ENCODE measurements at places on chromosomes 16 and 17.

DNA sequence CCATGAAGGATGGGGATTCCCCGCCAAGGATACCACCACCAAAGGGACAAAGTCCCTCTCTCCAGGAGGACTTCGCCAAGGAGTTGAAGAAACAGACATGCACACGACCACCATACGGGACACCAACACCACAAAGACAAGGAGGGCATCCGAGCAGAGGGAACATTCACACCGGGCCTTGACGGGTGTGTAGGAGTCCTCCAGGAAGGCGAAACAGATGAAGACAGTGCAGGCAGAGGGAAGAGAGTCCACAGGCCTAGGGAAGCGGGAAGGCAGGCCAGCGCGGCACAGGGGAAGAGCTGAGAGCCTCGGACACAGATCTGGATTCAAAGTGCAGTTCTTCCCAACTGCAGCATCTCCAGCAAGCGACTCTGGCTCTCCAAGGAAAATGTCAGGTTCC is 10.8 kb downstream of the COTL1 start:
- no peak for DNase-seq

GRCh38 chr16:70769131-70769530 is 31.8 kb downstream of the VAC14 start:
- no peak for DNase-seq

GRCh38 chr16:84726079-84726668 is 26.4 kb downstream of the USP10 start:
- DNase-seq, result peak; percentile 84

- DNase-seq, result no peak
Observed at GRCh38 chr16:86821895-86822294, 243.5 kb downstream of the FOXL1 start.

- no peak for DNase-seq
Observed at GRCh38 chr16:86823125-86823524, 244.8 kb downstream of the FOXL1 start.

DNA sequence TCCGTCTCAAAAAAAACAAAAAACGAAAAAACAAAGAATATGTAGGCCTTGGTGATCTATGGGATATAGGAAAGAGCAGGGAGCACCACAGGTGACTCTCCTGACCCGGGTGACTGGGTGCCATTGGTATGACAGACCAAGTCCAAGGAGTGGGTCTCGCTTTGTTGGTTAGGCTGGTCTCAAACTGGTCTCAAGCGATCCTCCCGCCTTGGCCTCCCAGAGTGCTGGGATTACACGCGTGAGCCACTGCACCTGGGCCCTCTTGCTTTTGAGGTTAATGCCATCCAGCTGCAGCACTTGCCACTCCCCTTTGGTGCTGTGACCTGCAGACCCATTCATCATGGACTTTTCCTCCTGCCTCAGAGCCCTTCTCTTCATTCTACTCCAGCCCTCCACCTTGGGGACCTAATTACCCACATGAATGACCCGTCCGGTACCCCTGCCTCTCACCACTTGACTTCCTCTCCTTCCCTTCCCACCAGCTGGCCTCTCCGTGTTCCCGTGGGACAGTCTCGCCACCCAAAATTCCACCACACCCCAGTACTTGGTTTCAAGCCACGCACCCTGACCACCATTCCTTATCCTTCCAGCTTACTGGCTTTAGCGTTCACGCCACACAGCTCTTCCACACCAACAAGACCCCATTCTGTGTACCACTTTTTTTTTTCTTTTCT is 3.2 kb upstream of the UBE2G1 start:
- no peak for DNase-seq

GRCh38 chr17:66920950-66921349 is 43.6 kb upstream of the CACNG4 start:
- DNase-seq, result no peak

DNA sequence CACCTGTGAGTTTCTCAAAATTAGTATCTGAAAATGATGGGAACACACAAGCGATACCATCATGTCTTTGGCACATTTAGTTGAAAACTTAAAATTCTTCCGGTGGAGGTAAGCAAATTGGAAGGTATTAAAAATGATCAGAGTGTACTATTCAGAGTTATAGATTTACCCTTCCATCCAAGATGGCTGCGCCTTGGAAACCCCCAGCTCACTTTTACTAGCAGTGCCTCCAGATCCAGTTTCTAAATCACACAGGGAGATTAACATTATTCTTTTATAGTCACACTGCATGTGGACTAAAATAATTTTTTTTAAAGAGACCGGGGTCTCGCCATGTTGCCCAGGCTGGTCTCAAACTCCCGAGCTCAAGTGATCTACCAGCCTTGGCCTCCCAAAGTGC is 15.0 kb downstream of the PITPNC1 start:
- DNase-seq, result no peak

- DNase-seq, result peak; percentile 80
Observed at GRCh38 chr17:8120520-8121406, 2.4 kb upstream of the ALOXE3 start.

GRCh38 chr16:14649816-14650215 is 17.1 kb downstream of the BFAR start:
- no peak for DNase-seq

DNA sequence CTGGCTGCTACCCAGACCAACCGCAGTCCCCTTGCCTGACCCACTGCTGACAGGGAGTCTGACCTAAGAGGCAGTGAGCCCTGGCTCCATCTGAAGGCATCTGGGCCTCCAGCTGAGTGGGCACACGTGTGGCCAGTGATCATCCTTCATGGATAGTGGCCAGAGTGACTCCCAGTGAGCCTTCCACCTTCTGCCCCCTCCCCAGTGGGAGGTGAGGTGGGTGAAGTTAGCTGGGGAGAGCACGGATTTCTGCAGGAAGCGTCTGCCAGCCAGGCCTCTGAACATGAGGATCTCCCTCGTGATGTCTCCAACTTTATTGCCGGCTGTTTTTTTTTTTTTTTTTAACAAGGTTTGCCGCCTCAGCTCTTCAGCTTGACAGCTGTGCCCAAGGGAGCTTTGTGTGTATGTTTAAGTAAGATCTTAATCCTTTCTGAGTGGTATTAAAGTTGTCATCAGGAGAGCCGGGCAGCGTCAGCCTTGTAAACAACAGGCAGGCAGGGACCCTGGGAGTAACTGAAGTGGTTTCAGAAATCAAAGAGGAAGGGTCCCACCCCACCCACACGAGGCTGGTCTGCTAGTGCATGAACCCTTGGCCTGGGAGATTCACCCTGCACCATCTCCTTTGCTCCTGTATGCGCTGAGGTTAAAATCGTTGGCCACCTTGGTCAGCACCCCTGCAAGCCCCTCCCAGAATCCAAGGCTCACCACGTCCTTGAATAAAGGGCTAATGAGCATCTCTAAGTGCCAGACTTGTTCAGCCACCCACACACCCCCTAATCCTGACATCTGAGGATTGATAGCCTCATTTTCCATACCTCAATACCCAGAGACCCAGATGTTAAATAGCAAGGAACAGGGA is 33.3 kb downstream of the RHBDL3 start:
- no peak for DNase-seq

DNA sequence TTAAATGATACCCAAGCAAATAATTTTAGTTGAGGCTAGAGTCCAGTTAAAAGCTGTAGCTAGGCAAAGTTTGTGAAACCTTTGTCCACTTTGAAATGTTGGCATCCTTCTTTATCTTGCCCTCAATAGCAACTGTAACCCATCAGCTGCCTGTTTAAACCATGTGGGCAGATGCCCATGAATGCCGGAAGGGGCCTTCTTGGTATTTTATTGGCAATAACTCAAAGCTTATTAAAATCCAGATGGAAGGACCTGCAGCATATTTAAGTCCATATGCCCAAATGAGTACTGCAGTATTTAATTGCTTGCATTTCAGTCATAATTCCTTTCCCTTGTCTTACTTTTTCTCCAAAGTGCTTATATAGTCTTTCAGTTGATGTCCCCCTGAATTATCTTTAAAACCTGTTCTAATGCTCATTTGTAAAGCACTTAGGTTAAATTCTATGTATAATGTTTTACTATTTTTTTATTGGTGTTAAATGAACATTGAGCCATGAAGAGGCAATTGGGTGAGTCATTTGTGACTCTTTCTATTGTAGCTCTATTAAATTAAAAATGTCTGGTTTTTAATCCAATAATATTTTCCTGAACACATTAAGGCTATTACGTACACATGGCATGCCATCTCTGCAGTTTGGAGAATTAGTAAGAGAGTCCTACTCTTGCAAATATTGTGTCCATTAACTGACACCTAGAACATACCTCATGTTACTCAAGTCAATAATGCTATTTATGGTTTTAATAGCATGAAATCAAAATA is 225.3 kb downstream of the KCNJ2 start:
- no peak for DNase-seq

GRCh38 chr17:64080174-64080618 is 49.7 kb downstream of the ERN1 start:
- no peak for DNase-seq

- no peak for DNase-seq
Observed at GRCh38 chr17:5931616-5932015, 138.6 kb upstream of the WSCD1 start.

DNA sequence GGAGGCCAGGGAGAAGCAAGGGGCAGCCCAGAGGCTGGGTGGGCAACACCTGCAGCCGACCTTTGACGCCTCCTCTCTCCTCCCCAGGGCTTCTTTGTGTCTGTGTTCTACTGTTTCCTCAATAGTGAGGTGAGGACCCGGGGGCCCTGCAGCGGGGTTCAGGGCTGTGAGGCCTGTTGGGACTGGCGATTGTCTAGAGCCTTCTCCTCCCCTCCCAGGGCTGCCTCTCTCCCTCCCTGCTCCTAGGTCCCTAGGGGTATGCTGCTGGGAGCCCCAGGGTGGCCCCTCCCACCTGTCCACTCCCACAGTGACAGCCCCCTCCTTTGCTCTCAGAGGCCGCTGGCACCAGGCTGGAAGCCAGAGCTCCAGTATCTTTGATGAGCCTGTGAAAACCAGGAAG is 10.8 kb upstream of the SPPL2C start:
- DNase-seq, result no peak

- DNase-seq, result no peak
Observed at GRCh38 chr17:77099997-77100396, 40.8 kb upstream of the SEC14L1 start.

- no peak for DNase-seq
Observed at GRCh38 chr16:80720804-80721371, 83.5 kb downstream of the CDYL2 start.

DNA sequence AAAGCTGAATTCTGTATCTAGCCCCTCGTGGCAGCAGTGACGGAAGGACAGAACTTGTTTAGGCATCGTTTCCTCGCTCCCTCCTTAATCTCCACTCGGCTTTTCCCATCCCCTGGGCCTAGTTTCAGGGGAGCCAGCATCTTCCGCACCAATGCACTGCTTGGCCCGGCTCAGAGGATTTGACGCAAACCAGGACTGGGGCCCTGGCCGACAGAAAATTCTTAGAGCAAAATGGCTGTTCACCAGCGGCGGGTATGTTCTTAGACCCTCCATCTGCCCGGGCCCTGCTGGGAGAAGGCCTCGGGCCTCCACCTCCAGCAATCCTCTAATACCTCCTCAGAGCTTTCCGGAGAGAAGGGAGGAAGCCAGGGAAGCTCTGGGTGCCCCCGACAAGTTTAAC is 54.6 kb downstream of the TBC1D16 start:
- peak; percentile 5 for DNase-seq

GRCh38 chr16:71249399-71249798 is 18.9 kb upstream of the HYDIN start:
- DNase-seq, result no peak

- no peak for DNase-seq
Observed at GRCh38 chr17:11990363-11990983, 6.8 kb downstream of the ZNF18 start.

- DNase-seq, result no peak
Observed at GRCh38 chr17:52027620-52028295, 130.8 kb downstream of the CA10 start.

- no peak for DNase-seq
Observed at GRCh38 chr17:63364944-63365343, 81.2 kb downstream of the CYB561 start.

DNA sequence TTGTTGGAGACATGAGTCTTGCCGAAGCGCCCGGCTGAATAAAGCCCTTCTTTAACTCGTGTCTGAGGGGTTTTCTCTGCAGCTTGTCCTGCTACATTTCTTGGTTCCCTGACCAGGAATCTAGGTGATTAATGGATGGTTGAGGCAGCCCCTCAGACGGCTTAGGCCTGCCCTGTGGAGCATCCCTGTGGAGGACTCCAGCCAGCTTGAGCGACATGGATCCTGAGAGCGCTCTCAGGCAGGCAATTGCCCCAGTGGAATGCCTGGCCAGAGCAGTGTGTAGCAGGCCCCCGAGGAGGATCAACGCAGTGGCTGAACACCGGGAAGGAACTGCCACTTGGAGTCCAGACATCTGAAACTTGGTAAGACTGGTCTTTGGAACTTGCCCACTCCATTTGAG is 17.3 kb upstream of the ENDOV start:
- no peak for DNase-seq

GRCh38 chr17:78838574-78839005 is 2.0 kb downstream of the USP36 start:
- DNase-seq, result no peak

- DNase-seq, result no peak
Observed at GRCh38 chr16:5971106-5971505, 873.5 kb upstream of the EEF2KMT start.

GRCh38 chr16:9090960-9091866 is at the start of gene HAPSTR1:
Gene HAPSTR1, plus strand, starts transcription at chr16:9091644. Its CDS starts 401 bp downstream, at chr16:9092045.
- DNase-seq, result peak; percentile 98

GRCh38 chr17:73991260-73991659 is 212.2 kb upstream of the RPL38 start:
- no peak for DNase-seq

GRCh38 chr17:39139161-39139511 is 12.3 kb downstream of the PLXDC1 start:
- no peak for DNase-seq

GRCh38 chr17:2398655-2399571 is 1.9 kb downstream of the MNT start:
- DNase-seq, result peak; percentile 57

GRCh38 chr16:17324451-17324850 is 146.3 kb downstream of the XYLT1 start:
- DNase-seq, result no peak

GRCh38 chr16:35344012-35344762 is 1884.8 kb downstream of the TP53TG3F start:
- no peak for DNase-seq

DNA sequence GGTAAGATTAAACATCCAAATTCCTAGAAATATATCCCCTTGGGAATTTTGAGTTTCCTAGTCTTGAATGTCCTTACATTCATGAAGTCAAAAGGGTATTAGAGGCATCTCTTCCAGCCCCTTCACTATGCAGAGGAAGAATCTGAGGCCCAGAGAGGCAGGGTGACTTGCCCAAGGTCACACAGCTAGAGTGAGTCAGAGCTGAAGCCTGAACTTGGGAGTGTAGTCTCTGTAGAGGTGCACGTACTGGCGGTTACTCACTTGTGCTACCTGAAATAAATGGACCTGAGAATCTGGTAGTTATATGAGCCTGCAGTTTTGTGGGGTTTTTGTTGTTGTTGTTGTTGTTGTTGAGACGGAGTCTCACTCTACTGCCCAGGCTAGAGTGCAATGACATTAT is 164.0 kb downstream of the XYLT1 start:
- no peak for DNase-seq

DNA sequence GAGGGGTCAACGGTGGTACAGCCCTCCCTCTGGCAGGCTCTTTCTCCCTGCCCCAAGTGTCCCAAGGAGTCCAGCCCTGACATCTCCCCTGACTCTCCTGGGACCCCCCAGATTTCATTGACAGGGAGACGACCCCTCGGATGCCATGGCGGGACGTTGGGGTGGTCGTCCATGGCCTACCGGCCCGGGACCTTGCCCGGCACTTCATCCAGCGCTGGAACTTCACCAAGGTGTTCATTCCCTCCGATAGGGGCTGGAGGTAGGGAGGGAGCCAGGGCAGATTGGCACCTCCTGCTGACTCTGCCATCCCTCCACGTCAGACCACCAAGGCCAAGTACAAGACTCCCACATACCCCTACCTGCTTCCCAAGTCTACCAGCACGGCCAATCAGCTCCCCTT is 9.9 kb downstream of the PLD2 start:
- no peak for DNase-seq
